Omental fat pad (tissue), 4 donors: ENCODE measurements at places on chromosomes 16 and 17.

GRCh38 chr16:84378567-84378966 is 10.2 kb downstream of the ATP2C2 start:
- DNase-seq = no peak

DNA sequence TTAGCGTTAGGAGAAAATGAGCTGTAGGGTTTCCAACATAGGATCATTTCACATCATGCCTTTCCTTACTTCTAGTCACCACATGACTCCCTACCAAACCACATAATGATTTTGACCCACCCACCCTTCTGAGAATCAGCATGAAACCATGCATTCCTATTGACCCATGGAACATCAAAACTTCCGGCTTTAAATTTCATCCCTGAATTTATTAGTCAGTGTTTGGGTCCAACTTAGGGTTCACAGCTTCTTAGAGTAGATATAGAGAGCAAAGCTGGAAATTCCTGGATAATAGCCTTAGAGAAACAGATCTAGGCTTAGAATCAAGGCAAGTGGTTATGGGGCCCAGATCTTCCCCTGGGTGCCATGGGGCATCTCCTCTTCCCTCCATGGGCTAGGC is 162.6 kb downstream of the TOX3 start:
- DNase-seq = no peak

DNA sequence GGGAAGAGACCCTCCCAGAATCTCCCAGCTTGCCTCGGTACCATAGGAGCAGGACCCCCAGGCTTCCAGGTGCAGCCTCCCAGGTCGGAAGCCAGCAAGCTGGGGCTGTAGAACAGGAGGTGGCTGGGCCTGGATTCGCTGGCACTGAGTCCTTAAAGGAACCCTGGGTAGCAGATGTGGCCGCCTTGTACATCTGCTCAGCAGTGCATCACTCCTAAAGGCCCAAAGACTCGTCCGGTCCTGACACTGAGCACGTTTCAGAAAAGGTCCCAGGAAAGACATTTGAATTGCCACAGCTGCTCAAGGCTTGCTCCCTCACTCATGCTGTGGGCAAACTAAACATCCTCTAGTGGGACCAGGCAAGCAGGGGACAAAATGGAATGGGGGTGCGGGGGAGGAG is 172.8 kb downstream of the RAB11FIP4 start:
- DNase-seq = no peak

DNA sequence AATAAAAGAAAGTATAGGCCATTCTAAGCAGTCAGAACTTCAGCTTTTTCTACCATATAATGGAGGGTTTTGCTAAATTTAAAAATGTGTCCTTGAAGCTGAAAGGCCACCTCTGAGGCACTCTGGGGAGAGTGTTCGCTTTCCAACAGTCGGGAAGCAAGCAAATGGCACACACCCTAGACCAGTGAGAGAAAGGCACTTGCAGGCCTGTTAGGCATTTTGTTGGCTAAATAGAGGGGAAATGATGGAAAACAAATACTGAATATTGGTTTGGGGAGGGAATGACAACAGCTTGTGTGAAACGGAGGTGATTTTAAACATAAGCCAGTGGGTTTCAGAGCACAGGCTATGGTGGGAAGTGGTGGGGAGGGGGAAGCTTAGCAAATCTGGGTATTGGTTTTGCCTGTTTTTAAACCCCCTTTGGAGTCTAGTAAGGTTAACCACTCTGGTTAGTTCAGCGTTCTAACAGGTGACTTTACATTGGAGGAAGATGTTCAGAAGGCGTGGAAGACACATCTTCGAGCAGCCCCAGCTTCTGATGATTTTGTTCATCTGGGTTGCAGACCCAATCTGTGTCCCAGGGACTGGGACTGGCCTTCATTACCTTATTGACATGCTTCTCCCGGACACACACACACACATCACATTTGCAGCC is 90.5 kb downstream of the PRKCA start:
- DNase-seq = no peak

DNA sequence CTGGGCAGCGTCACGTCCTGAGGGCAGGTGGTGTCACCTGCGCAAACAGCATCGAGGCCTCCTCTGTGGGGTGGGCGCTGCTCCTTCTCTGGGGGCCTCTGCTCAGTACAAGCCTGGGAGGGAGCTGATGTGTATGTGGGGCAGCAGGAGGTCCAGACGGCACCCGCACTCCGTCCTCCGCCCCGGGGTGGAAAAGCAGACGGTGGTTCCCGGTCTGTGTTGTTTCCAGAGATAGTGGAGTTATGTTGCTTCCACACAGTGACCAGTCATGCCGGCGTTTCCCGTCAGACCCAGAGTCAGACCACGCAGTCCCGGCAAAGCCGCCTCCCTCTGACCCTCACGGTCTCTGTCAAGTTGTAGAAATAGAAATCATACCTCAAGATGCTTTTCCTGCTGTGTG is 13.7 kb upstream of the RPL13 start:
- no peak for DNase-seq

- no peak for DNase-seq
Observed at GRCh38 chr16:46812781-46813540, 18.0 kb downstream of the C16orf87 start.

GRCh38 chr16:28511801-28512789 is 5.5 kb upstream of the IL27 start:
- no peak for DNase-seq
